ENCODE measurements at places on chromosomes 4 and X. TPM values are rescaled to one million over a fixed set of nuclear protein-coding genes. Genes with fewer than 3 reads are reported as not detected.

BRS3 gene
- not detected for total RNA-seq

RGN gene
- total RNA-seq, result not detected

USP53 gene
- total RNA-seq, result 24.9 TPM

MORC4 gene
- 29.1 TPM for total RNA-seq

TGIF2LX gene
- not detected for total RNA-seq

FAM114A1 gene
- 159 TPM for total RNA-seq

RCHY1 gene
- 40.7 TPM for total RNA-seq

SSX2B gene
- not detected for total RNA-seq

FAAH2 gene
- 0.20 TPM for total RNA-seq

MUC7 gene
- not detected for total RNA-seq

STOX2 gene
- 2.5 TPM for total RNA-seq

GPC3 gene
- 8.2 TPM for total RNA-seq

XAGE1A gene
- not detected for total RNA-seq

RASSF6 gene
- total RNA-seq, result 0.07 TPM

CLCN5 gene
- 14.4 TPM for total RNA-seq

CXorf51B gene
- total RNA-seq, result not detected

ALB gene
- 0.75 TPM for total RNA-seq

RXFP1 gene
- total RNA-seq, result 0.14 TPM

ZAR1 gene
- not detected for total RNA-seq

TCEAL2 gene
- 1.8 TPM for total RNA-seq

SPINK2 gene
- not detected for total RNA-seq

XIAP gene
- 53.1 TPM for total RNA-seq

ATP7A gene
- 17.2 TPM for total RNA-seq
